Amniotic stem cell (primary cell): ENCODE measurements at places on chromosomes 13 and 19.

- no peak for DNase-seq
Observed at GRCh38 chr13:51782026-51782710, 21.8 kb downstream of the DHRS12 start.

DNA sequence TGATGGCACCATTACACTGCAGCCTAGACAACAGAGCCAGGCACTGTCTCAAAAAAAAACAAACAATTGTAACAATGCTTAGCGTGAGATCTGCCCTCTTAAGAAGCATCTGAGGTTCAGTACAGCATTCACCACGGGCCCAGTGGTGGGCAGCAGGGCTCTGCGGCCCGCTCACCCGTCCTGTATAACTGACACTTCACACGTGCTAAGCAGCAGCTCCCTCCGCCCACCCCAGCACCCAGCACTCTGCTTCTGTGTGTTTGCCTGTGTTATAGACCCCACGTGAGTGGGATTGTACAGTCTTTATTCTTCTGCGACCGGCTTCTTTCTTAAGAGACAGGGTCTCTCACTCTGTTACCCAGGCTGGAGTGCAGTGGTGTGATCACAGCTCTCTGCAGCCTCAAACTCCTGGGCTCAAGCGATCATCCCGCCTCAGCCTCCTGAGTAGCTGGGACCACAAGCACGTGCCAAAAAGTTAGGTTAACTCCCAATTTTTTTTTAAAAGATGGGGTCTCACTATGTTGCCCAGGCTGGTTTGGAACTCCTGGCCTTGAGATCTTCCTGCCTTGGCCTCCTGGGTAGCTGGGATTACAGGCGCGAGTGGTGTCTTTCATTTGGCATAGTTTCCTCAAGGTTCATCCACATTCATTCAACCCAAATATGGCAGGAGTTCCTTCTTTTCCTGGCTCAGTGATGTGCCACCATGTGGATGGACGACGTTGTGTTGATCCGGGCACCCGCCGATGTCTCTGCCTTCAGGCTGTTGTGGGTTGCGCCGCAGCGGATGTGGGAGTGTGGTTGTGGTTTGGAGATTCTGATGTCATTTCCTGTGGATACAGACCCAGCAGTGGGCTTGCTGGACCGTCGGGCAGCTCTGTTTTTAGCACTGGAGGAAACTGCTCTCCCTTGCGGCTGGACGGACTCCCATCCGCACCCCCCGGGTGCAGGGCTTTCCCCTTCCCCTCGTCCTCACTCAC is 170.0 kb downstream of the KDM4B start:
- DNase-seq, result peak; percentile 33

DNA sequence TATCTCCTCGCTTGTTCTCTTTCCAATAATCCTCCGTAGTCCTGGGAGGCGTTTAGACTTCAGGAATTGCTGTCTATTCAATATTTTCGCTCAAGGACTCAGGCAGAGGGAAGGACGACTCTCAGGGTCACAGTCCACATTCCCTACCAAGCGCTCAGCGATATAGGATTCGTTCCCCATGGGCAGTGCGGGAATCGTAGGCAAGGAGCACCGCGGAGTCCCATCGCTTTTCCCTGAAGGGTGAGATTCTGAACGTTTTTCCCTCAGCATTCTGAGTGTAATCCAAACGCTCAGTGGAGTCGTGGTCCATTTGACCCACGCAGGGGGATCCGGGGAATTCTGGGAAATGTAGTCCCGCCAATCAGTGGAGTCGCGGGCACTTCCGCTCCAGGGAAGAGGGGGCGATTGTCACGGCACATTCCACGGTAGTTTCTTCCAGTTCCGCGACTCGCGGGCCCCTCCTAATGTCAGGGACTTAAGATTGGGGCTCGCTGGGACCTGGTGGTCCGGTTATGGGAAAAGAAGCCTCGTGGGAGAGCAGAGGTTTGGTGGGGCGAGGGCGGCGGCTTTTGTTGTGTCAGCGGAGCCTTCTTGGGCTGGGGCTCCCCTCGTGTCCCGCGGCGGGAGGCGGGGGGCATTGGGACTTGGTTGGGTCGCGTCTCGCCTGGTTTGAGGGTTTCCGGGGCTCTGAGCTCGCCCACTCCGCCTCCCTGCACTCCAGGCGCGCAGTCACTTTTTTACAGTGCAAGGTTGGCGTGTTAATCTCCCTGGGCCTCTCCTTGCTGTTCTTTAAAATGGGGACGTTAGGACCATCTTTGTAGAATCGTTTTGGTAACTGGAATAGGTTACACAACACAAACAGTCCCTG is at the start of gene ZNF234:
Gene ZNF234, plus strand, starts transcription at position 364 of the 868 bp plus-strand sequence. CDS start 3,079 bp downstream, outside the sequence.
- DNase-seq, result peak; percentile 41

DNA sequence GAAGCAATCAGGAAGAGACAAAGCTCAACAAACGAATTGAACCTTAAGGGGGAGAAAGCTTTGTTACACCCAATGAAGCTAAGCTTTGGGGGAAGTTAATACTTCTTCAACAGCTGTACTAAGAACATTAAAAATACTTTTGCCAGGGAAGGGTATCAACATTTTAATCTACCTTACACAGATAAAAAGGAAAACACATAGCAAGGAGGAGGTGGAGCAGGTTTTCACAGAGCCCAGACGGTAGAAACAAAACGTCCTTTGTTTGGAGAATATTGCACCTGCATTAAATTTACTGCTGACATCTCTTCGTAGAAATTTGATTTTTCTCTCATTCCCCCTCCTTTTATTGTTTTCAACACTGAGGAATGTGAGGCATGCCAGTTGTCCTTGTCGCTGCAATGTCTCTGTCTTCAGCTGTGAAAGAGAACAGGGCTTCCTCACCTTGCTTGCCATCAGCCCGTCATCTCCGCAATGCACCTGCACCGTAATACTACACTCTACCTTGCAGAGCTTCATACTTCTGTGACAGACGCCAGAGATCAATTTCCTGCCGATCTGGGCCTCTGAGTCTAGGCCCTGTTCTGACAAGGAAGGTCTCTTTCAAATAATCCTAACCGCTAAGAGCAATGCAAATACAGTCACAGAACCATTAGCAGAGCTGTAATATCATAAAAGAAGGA is 270.8 kb downstream of the SPRY2 start:
- DNase-seq, result no peak

- DNase-seq, result no peak
Observed at GRCh38 chr13:59607780-59608233, 555.9 kb downstream of the DIAPH3 start.

- DNase-seq, result no peak
Observed at GRCh38 chr13:35703061-35703460, 226.6 kb upstream of the MAB21L1 start.

GRCh38 chr13:38577048-38577447 is 109.8 kb upstream of the FREM2 start:
- DNase-seq, result no peak

GRCh38 chr13:110264685-110265275 is 42.2 kb downstream of the COL4A1 start:
- no peak for DNase-seq

GRCh38 chr13:113816946-113817859 is 46.7 kb downstream of the GAS6 start:
- DNase-seq, result peak; percentile 52

GRCh38 chr19:52666506-52666905 is 28.4 kb upstream of the ZNF83 start:
- no peak for DNase-seq

GRCh38 chr19:46471811-46472543 is 614 bp upstream of the PNMA8A start:
- no peak for DNase-seq

GRCh38 chr13:43123856-43124255 is 100.5 kb downstream of the DNAJC15 start:
- DNase-seq, result no peak

- DNase-seq, result no peak
Observed at GRCh38 chr13:80312967-80313366, 28.0 kb downstream of the SPRY2 start.

DNA sequence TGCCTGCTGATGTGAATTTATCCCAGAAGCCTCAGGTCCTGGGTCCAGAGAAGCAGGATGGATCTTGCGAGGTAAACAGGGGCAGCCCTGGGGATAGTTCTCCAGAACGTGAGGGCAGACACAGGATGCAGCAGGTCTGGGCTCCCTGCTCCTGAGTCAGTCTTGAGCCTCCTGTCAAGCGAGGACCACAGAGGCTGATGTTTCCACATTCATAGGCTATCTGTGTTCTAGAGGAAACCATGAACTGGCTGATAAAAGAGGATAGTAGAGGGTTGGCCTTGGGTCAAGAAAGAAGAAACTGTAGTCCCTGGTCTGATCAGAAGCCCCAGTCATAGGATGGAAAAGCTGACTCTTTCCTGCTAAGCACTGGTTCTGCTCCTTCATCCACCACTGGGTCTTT is 2.2 kb downstream of the ZNF175 start:
- no peak for DNase-seq

DNA sequence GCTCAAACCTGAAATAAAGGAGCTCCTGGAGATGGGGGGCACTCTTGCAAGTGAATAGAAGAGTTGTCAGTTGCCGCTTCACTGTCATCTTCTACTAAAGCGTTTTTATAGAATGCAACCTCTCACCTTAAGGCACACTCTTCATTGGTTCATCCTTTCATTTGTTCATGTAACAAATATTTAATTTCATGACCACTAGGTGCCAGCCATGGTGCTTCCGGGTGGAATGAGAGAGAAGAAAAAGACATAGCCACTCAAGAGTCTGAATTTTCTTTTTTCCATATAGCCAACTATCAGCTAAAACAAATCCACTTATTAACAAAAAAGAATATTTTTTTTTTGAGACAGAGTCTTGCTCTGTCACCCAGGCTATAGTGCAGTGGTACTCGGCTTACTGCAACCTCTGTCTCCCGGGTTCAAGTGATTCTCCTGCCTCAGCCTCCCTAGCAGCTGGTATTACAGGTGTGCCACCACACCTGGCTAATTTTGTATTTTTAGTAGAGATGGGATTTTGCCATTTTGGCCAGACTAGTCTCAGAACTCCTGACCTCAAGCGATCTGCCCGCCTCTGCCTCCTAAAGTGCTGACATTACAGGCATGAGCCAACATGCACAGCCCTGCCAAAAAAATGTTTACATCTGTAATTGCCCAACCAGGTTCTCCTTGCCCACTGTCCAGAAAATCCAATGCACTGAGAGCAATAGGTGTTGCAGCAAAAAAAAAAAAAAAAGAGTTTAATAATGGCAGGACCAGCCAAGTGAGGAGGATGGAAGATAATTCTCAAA is 22.1 kb upstream of the SACS start:
- DNase-seq, result no peak

DNA sequence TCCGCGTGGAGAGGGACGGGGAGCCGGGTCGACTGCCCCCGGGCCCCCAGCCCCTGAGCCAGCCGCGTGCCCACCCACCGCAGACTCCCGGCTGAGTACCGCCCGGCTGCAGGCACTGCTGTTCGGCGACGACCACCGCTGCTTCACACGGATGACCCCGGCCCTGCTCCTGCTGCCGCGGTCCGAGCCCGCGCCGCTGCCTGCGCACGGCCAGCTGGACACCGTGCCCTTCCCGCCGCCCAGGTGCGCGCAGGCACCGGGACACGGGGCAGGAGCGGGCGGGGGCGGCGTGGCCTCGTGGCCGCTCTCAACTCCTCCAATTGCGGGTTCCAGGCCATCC is 1.6 kb downstream of the AMH start:
- DNase-seq, result no peak

DNA sequence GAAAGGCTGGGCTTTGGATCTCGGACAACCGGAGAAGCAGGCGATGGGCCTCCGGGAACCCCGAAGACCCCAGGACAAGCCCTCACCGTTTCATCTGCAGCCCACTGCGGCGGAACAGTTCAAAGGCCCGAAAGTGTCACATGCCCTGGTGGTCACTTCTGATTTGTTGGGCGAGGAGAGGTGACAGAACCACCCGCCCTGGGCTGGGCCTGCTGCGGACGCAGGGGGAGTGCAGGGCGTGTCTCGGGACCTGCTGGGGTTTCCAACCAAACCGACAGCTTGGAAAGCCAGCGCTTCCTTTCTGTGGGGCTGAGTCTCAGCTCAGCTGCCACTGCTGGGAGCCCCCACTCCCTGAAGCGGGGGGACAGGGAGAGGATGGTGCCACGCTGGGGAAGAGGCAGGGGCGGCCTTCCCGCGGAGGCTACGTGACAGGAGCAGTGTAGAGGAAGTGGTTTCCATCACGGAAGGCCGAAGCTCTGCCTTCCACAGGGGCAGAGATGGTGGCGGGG is 22.8 kb upstream of the ZBTB7A start:
- no peak for DNase-seq

- DNase-seq, result no peak
Observed at GRCh38 chr19:14673088-14673487, 1.6 kb downstream of the ADGRE3 start.

- DNase-seq, result no peak
Observed at GRCh38 chr13:28699246-28699645, 19.5 kb downstream of the SLC46A3 start.

GRCh38 chr13:110874508-110874960 is 40.3 kb downstream of the ANKRD10 start:
- no peak for DNase-seq

DNA sequence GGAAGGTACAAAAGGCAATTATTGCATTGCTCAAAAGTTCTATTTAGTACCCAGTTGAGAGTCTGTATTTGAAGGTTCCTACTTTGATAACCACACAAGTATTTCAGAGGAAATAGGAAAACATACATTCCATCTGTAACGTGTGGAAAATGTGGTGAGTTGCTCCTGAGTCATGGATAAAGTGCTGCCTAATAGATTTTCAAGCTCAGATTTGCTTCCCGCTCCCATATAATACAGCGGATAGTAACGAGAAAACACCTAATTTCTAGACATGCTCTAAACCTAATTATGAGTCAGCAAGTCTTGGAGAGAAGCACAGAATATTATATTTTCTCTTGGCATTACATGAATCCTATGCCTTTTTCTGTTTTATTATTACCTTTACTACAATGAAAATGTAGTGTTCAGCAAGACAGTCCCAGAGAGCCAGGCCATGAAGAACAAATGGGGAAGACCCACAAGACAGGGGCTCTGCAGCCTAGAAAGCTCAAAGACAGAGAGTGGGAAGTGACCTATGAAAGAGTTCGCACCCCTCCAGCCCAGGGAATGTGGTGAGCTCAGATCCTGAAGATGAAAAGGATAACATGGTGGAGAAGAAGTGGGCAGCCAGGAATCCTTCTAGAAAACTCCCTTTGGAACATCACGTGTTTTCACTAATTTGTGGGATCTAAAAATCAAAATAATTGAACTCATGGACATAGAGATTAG is 116.1 kb downstream of the STARD13 start:
- no peak for DNase-seq

GRCh38 chr19:940591-941291 is 14.9 kb downstream of the ARID3A start:
- DNase-seq, result no peak

- no peak for DNase-seq
Observed at GRCh38 chr13:26759907-26760831, at the start of gene GPR12. Gene GPR12, minus strand, starts transcription at chr13:26760786. Its CDS starts 959 bp downstream, at chr13:26759827.

DNA sequence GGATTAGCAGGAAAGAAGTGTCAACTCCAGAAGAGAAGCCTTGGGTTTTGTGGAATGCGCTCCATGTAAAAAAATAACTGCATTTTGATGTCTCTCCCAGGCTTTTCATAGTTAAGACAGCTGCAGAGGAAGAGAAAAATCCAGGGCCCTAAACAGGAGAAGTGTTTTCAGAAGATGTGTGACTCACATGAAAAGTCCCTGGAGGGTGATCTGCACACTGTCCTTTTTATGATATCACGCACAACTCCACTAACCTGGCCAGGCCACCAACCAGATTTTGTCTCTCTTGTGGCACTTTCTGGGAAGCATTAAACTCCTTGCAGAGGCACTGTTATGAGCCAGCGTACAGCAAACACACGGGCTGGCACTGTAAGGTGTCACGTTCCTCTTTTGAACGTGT is 267.3 kb downstream of the FGF9 start:
- no peak for DNase-seq
